Left hindlimb (tissue), 1 donor: ENCODE measurements at places on chromosomes 1 and 21.
A peak's percentile ranks its signal among the peaks of the same experiment; 100 is the strongest.

DNA sequence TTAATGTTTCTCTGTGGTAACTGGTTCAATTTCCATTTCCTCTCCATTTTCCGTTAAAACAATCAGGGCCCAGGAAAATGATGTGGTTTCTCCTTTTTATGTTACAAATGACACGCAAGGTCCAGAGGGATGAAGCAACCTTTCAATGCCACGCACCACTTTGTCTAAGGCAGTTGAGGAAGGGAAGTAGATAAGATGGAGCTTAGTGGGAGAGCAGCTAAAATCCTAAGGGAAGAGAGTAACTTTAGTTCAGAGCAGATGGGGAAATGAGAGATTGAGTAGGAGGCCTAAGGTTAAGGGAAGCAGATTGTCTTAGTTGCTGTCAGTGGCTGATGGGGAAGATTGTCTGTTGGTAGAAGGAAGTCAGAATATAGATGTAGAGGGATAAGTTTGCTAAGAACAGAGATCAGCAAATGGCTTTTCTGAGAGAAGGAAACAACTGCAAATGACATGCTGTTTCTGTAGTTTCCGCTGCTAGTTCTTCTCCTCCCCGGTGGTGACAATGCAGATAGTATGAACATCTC, 660 bp downstream of the CD1C start:
- no peak for DNase-seq

GRCh38 chr1:201021630-201022492, 1.7 kb downstream of the KIF21B start:
- no peak for DNase-seq

GRCh38 chr21:21740207-21740606, 742.0 kb downstream of the NCAM2 start:
- no peak for DNase-seq

- DNase-seq: no peak
These were observed 14.7 kb downstream of the RUNX1 start for GRCh38 chr21:35034203-35034926.

- no peak for DNase-seq
These were observed 22.1 kb downstream of the ZBTB17 start for GRCh38 chr1:15953791-15954241.

DNA sequence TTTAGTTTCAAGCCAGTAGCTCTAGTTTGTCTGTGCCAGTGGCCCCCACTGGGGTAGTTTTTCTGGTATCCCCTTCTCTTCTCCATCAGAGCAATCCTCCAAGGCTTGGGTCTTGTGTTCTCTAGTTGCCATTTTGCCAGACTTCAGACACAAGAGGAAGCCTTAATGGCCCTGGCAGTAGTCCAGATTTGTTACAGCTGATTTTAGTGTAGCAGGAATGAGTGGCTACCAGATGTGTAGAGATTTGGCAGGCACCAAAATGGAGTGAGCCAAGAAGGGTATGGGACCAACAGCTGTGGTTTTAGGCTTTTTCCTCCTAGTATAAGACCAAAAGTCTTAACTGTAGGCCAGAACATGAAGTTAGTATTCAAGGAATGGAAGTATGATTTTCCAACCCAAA, 56.8 kb downstream of the ACP6 start:
- DNase-seq: no peak

GRCh38 chr1:145992502-145992936, 3.9 kb downstream of the TXNIP start:
- no peak for DNase-seq

- no peak for DNase-seq
These were observed 3.4 kb upstream of the FAM131C start for GRCh38 chr1:16076865-16077238.

- DNase-seq: no peak
These were observed 10.9 kb downstream of the NR5A2 start for GRCh38 chr1:200038325-200038980.

DNA sequence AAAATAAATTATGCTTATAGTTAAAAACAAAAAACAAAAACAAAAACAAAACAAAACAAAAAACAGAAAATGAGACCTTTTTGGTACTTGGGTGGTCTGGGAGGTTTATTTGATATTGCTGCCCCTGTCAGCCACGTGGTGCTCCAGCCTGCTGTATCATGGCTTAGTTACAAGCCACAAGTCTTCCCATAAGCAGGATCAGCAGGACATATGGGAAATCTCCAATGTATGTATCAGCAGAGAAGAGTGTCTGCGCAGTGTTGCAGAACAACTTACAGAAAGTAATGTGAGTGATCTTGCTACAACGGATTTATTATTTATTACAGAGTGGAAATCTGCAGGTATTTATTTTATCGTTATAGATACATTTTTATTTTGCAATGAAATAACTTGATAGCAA, 423.0 kb upstream of the TMPRSS15 start:
- no peak for DNase-seq

DNA sequence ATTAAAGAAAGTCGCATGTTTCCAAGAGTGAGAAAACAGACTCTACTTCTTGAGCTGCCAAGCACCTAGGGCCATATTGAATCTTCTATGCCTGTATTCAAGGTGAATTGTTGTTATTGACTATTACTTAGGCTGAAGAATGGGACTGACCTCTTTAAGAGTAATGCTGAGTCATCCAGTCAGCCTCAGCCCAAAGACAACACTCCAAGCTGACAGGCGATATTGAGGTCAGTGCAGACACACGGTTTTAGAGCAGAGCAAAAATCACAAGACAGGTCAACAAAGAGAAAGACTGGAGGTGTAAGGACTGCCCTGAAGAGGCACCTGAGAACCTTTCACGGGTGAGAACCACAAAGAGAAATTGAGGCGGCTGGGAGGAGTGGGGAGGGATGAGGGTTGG, 146.9 kb downstream of the MIS18A start:
- no peak for DNase-seq

DNA sequence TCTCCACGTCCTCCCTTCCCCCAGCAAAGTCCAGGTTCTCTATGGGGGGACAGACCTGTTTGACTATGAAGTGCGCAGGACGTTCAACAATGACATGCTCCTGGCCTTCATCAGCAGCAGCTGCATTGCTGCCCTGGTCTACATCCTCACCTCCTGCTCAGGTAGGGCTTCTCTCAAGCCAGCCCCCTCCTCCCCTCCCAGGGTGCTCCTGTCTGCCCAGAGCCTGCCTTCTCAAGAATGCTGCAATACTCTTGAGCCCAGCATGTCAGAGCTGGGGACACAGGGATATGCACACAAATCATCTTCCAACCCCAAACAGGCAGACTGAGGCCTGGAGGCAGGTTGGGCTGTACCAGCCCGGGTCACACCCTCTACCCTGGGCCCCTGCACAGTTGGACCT, 35.4 kb downstream of the DISP3 start:
- DNase-seq: no peak

GRCh38 chr1:32186077-32186476, 6.6 kb downstream of the TXLNA start:
- DNase-seq: no peak

DNA sequence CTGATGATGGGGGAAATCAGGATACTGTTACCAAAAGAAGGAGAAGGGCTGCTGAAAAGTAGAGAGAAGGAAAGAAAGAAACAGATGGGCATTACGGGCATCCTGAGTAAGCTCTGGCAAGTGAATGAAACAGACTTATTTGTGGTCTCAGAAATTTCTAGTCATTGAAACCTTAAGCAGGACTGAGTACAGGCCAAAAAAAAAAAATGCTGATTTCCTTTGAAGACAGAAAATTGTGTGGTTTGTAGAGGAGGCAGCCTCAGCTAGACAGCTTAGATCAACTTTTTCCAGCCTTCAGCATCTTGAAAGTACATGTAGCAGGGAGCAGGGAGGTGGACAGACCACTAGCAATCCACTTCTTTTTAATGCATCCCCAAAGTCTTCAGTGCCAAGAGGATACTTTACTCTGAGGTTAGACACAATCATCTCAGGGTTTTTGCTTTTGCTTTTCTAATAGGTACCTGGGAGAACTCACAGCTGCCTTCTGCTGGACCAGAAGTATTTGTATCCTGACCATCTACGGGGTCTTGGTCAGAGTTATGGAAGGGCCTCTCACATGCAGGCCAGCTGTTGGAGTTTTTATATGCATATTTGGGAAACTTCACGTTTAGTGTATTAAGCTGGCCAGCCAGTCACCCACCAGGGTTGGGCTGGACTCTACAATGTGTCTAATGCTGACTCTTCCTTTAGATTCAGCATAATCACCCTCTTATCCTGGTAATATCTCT, 10.6 kb upstream of the CAPZB start:
- peak; percentile 68 for DNase-seq

DNA sequence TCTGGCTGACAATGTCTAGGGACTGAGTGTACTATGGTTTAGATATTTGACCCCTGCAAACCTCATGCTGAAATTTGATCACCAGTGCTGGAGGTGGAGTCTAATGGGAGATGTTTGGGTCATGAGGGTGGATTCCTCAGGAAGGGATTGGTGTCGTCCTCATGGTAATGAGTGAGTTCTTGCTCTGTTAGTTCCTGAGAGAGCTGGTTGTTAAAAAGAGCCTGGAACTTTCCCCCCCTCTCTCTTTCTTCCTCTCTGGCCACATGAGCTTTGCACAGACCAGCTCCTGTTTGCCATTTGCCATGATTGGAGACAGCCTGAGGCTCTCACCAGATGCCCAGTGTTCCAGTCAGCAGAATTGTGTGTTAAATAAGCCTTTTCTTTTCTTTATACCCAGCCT, 36.6 kb upstream of the CNIH3 start:
- DNase-seq: no peak

DNA sequence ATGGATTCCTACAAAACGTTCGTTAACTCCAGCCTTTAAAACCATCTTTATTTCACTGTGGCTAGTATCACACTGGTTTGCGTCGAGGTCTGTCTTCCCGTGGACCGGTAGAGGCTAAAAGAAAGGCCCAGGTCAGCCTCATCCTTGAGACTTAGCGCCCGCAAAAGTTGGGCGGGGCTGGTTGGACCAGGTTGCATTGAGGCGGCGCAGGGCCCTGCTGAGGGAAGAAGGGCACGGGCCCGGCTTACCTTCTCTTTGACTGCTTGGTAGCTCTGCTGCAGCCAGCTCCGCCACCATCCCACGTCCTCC, 455 bp downstream of the BSDC1 start:
- DNase-seq: no peak

- DNase-seq: no peak
These were observed 27.9 kb downstream of the PCSK9 start for GRCh38 chr1:55067022-55067778.

DNA sequence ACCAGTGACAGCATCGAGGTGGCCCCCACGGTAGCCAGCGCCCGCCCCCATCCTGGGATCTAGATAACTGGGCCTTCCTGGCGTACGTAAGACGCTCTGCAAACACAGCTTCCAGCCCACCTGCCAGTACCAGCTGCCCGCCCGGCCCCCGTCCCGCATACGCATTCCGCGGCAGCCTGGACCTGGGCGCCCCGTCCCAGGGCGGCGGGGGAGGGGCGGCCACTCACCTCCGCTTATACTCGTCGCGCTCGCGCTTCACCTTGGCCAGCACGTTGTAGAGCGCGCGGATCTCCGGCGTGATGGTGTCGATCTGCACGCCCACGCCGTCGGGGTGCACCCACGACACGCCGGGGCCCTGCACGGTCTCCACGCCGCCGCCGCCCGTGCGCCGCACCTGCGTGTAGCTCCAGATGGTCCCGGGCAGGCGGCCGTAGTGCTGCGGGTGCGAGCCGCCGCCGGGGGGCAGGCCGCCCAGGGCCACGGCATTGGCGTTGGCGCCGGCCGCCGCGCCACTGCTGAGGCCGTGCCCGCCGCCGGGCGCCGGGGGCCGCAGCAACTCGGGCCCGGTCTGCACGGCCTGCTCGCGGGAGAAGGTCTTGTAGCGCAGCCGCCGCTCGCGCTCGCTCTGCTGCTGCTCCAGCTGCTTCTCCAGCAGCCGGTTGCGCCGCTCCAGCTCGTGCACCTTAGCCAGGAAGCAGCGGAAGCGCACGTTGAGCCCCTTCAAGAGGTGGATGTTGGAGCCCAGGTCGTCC, 859 bp downstream of the IFFO2 start:
- DNase-seq: no peak

- DNase-seq: no peak
These were observed 7.5 kb upstream of the GPR153 start for GRCh38 chr1:6268415-6268814.

GRCh38 chr1:65799601-65800000, 6.9 kb downstream of the PDE4B start:
- no peak for DNase-seq

- no peak for DNase-seq
These were observed 576.9 kb downstream of the MATN1 start for GRCh38 chr1:30146448-30146847.

- DNase-seq: no peak
These were observed 135.1 kb downstream of the CLIC6 start for GRCh38 chr21:34803782-34804370.

DNA sequence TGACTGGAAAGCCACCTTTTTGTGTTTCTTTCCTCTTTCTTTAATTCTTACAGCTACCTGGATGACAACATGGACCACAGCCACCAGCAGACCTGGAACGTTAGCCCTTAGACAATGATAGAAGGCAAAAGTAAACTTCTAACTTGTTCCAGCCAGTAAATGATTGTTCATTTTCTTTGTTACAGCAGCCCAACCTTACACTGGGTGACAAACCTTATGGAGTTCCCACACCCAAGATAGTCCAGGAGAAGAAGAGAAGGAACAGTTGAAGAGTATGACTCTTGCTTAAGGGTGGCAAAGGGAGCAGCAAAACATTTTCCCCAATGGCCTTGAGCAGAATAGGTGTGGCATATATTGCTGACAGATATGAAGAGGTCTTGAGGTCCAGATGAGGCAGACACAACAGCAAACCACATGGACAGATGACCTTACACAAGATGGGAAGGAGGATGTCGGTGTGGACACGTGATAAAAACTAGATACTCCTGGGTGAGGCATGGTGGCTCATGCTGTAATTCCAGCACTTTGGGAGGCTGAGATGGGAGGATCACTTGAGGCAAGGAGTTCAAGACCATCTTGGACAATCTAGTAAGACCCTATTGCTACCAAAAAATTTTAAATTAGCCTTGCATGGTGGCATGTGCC, 11.8 kb upstream of the FAM76A start:
- no peak for DNase-seq
